HT1080 (cell line): ENCODE measurements at places on chromosomes 7 and 10. TPM values are rescaled to one million over a fixed set of nuclear protein-coding genes. Genes with fewer than 3 reads are reported as not detected.

The SFRP5 gene
- total RNA-seq: not detected in 2 replicates

The MOGAT3 gene
- total RNA-seq: 0.21 TPM in 1 of 2 replicates, not detected in the other

The NRBF2 gene
- total RNA-seq: 19.1 and 22.5 TPM in 2 replicates

The DNAJB6 gene
- total RNA-seq: 153 and 196 TPM in 2 replicates

The C10orf88 gene
- 8.1 and 9.4 TPM in 2 replicates for total RNA-seq

The PRF1 gene
- not detected in 2 replicates for total RNA-seq

The FANK1 gene
- 0.42 TPM in 1 of 2 replicates, not detected in the other for total RNA-seq

DNA sequence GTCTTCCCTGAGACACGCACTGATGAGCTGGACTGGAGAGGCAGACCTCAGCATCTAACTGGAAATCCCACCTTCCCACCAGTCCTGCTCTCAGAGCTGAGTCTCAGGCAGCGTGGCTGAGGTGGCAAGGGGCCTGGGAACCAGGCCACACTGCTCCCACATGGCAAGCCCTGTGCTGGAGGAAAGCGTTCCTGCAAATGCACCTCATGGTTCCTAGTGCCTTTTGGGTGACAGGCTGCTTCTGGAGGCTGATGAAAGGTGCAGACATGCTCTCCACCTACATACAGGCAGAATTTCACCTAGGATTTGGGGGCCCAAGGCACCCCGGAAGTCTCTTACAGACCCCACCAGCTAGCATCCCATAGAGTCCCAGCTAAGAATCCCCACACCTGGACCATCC, 432.9 kb upstream of the FOXK1 start:
- DNase-seq: no peak

- DNase-seq: no peak
Observed at GRCh38 chr10:351770-352334, 216.6 kb downstream of the ZMYND11 start.

- DNase-seq: no peak
Observed at GRCh38 chr10:130014263-130015074, 50.4 kb upstream of the EBF3 start.

GRCh38 chr10:77820349-77820748, 106.2 kb downstream of the DLG5 start:
- no peak for DNase-seq

DNA sequence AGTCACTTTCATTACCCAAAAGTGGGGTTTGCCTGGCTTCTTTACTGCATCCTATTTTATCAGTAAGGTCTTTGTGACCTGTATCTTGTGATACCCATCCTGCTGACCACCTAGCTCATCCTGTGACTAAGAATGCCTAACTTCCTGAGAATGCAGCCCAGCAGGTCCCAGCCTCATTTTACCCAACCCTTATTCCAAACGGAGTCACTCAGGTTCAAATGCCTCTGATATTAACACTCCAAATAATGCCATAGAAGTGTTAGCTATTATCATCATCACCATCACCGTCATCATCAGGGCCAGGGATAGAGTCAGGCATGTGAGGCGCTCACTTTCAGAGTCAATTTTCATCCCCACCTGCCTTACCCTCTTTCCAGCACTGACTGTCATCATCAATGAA, 85.5 kb downstream of the SLC16A9 start:
- no peak for DNase-seq

DNA sequence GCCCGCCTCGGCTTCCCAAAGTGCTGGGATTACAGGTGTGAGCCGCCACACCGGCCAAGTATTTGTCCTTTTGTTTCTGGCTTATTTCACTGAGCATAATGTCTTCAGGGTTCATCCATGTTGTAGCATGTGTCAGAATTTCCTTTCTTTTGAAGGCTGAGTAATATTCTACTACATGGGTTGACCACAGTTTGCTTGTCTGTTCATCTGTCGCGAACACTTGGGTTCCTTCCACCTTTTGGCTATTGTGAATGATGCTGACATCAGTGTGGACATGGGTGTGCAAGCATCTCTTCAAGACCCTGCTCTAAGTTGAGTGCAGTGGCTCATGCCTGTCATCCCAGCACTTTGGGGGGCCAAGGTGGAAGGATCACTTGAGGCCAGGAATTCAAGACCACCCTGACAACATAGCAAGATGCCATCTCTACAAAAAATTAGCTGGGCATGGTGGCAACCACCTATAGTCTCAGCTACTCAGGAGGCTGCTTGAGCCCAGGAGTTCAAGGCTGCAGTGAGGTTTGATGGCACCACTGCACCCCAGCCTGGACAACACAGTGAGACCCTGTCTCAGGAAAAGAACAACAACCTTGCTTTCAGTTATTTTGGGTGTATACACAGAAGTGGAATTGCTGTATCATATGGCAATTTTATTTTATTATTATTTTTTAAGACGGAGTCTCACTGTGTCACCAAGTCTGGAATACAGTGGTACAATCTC, 17.0 kb downstream of the CHST12 start:
- no peak for DNase-seq

- peak; percentile 23 for DNase-seq
Observed at GRCh38 chr10:110364531-110364937, 59.8 kb upstream of the SMNDC1 start.

GRCh38 chr10:110919971-110920881, 822 bp downstream of the SHOC2 start:
- DNase-seq: peak; percentile 40

DNA sequence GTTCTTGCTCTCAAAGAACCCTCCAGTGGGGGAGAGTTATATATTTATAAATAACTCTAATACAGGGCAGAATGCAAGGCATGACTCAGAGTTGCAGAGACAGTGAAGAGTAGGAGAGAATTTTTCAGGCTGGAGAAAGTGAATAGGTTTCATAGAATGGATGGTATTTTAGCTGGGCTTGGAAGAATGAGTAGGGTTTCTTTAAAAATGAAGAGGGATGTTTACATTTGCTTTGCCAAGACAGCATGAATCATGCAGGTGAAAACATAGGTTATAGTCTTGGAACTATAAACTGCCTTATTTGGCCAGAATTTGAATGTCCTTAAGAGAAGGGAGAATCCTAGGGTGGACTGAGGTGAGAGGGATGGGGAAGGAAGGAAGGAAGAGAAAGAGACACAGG, 124.8 kb downstream of the CPED1 start:
- DNase-seq: peak; percentile 39

DNA sequence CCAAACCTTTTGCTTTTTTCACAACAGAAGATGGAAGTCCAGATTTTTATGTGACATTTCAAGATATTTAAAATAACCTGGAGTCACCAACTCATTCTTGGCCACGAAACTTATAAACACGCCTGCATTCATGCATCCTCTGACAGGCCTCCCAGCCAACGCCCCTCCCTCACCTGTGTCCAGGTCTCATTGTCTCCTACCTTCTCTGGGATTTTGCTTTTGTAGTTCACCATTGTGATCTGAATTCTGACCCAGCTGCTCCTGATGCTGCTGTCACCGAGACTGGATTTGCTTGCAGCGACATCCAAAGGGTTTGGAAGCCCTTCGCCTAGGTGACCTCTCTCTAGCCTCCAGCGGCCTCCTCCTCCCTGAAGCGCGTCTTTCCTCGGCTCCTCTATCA, 10.8 kb downstream of the ZNF467 start:
- no peak for DNase-seq
